NCI-H2081 (cell line): ENCODE measurements at places on chromosomes 4 and X.

DNA sequence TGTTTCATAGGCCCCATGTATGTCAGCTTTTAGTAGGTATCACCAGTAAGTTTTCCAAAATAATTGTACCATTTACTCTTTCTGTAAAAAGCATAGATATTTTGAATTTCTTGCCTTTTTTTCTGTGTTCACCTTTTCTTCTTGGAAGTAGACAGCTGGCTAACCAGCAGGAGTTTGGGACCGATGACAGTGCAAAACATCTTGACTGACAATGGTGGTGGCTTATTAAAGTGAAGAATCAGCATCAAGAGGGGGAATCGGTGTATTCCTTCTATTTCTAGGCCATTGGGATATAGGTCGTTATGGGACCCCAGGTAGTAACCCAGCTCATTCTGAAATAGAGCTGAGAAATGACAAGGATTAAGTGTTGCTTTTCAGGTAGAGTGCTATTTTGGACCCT is 3.2 kb downstream of the CEP44 start:
- DNase-seq, result no peak

DNA sequence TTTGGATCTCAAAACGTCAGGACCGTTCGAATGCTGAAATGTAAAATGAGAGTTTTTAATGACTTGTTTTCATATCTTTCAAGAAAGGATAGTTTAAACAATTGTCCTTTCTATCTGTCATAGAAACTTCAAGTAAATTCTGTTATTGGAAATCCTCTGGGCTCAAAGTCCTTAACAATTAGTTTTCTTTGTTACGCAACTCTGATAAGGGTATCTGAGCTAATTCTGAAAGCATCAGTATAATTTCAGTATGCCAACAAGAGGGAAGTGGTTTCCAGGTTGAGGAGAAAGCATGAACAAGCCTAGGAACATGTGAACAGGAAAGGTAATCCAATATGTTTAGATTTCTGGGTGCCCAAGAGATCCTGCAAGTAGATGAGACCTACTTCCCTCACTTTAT is 22.0 kb downstream of the ADH7 start:
- DNase-seq, result no peak

- DNase-seq, result no peak
These were observed 543.9 kb downstream of the GALNTL6 start for GRCh38 chr4:172357006-172357540.

- no peak for DNase-seq
These were observed 74.2 kb downstream of the BEND4 start for GRCh38 chr4:42078184-42078801.

- DNase-seq, result no peak
These were observed 152.3 kb downstream of the DCLK2 start for GRCh38 chr4:150230561-150230960.

GRCh38 chrX:118990512-118991227 is 16.3 kb downstream of the LONRF3 start:
- DNase-seq, result no peak

DNA sequence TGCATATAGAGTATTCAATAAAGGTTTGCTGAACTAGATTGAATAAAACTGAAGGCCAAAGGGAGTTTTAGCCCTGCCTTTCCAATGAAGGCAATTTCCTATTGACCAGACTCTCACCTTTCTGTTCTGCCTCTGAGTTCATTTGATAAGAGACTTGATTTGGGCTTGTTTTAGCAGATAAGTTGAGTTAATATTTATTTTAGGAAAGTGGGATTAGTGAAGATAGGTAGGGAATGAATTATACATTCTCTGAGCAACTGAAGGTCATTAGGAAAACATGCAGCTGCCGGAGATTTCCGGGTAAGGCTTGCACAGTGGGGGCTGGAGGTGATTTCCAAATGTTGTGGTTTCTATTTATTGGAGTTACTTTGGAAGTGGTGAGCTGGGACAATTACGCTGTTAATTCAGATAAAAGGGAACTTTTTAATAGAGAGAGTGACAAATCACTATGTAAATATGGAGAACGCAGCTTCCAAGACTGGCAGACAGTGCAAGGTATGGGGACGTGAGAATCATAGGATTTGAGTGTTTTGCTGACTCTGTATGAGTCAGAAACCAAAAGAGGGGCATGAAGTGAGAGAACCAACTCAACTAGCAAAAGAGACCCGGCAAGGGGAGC is 553.6 kb upstream of the BOD1L1 start:
- no peak for DNase-seq
